NCI-H748 treated with DMSO at 0.1 percent for 48 hours (cell line): ENCODE measurements at places on chromosomes 6 and 20.
A peak's percentile ranks its signal among the peaks of the same experiment; 100 is the strongest.

DNA sequence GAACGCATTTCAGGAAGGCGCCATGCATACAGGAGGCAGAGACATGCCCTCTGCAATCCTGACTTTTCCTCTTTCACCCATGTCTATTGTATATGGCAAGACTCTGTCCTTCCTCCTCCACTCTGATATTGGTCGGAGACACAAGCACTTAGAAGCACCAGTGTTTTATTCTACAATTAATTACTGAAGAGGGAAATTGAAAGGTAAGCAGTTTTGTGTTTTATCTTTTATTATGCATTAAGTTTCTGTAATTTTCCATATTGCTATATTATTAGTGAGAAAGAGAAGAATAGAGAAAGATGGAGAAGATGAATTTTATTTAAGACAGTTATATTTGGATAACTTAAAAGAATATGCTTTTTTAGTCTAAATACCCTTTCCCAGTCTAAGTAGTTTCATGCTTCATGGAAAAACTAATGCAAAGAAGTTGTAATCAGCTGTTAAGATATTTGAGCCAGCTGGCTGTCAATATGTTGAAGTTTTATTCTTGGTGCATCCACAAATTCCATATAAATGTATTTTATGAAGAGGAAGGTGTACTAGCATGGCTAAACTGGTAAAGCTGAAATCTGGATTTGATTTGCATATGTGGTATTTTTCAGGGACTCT lies 13.6 kb downstream of the ARID1B start:
- DNase-seq, result peak; percentile 10

DNA sequence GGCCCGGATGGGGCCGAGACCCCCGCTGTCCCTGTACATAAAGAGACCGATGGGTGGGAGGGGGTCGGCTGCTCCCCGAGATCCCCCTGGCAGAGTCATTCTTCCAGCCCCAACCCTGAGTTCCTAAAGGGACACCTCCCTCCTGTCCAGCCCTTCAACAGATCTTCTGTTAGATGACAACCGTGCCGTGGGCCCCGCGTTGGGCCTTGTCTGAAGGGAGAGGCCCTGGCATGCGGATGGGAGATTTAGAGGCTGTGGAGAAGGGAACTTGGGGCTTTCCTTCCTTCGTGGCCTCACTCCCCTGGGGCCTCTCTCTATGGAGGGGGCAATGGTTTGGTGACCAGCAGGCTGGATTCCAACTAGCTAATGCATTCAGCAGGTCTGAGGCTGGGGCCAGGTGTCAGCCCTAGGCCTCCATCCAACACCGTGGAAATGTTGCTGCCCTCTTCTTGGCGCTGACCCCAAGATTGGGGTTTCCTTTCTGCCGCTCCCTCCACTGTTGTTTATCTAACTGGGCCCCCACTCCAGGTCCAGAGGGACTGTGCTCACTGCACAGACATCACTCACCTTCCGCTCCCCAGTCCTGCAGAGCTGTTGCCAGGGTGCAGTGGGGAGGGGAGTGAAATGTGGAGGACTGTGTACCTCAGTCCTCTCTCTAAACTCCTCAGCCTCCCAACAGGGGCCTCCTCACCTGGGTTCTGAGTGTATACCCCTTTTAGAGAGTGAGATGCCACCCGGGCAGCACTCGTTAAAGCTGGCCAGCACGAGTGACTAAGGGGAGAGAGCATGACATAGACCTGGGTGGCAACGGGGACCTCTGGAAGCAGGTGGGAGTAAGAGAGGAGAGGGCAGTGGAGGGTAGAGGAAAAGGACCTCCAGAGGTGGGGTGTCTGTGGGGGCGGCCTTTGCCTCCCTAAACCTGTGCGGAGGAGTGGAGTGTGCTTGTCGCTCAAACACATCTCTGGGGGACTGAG lies 6.7 kb downstream of the TMEM151B start:
- DNase-seq, result no peak

DNA sequence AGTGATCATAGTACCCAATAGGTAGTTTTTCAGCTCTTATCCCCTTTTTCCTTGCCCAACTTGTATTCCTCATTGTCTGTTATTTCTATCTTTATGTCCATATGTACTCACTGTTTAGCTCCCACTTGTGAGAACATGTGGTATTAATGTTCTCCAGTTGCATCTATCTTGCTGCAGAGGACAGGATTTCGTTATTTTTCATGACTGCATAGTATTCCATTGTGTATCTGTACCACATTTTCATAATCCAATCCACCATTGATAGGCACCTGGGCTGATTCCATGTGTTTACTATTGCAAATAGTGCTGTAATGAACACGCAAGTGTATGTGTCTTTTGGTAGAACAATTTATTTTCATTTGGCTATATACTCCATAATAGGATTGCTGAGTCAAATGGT lies 819.5 kb upstream of the ADGRB3 start:
- DNase-seq, result no peak

DNA sequence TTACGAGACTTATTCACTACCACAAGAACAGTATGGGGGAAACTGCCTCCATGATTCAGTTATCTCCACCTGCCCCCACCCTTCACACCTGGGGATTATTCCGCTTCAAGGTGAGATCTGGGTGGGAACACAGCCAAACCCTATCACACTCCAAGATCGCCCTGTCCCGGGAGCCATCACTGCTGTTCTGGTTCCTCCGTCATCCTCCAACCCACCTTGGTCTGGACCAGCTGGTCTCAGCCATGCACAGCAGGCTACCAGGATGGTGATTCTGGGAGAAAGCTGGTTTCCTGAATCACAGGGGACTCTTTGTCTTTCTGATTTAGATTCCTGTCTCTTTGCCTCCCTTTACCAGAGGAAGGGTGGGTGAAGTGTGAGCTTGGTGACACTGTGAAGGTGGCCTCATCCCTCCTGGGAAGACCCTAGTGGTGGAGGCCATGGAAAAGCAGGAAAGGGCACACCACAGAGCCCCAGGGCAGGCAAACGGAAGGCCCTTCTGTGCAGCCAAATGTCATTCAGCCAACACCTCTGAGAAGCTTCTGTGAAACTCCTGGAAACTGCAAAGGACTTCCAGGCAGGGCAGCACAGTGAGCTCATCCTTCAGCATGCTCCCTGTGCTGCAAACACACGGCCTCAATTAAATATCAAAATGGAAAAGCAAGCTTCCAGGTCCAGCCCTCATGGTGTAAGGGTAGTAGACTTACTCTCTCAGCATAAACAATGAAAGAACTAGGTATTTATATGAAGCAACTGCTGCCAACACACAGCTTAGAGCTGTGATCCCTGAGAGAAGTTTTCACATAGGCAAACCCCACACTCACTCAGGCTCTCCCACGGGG lies 169.8 kb downstream of the ANKRD60 start:
- no peak for DNase-seq

GRCh38 chr6:110035321-110035720 lies 57.2 kb downstream of the GPR6 start:
- no peak for DNase-seq
